ENCODE measurements at places on chromosomes 3 and 15.
A peak's percentile ranks its signal among the peaks of the same experiment; 100 is the strongest.

DNA sequence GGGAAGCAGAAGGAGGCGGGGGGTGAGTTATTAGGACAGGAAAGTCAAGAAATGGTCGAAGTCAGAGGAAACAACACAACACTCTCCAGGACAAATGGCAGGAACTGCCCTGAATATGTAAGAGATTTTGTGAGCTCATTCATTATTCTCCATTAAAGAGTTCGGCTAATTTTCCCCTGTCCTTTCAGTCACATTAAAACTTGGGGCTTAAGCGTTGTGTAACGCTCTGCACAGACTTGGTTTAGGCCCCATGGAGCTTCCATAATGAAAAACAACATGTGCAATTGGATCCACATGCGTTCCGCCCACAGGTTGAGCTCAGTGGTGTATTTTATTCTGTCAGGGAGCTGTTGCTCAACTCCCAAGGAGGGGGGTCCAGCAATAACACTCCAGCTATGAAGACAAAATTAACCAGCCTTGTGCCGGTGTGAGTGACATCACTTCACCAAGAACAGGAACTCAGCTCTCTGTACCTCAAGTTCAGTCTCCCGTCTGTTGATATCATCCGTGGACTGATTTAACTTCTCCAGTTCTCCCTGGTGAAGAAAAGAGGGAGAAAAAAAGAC, 2.3 kb downstream of the SH3BP5 start:
- no peak for DNase-seq

- no peak for DNase-seq
Measured at GRCh38 chr15:67998599-67999133, 55.4 kb upstream of the PIAS1 start.

DNA sequence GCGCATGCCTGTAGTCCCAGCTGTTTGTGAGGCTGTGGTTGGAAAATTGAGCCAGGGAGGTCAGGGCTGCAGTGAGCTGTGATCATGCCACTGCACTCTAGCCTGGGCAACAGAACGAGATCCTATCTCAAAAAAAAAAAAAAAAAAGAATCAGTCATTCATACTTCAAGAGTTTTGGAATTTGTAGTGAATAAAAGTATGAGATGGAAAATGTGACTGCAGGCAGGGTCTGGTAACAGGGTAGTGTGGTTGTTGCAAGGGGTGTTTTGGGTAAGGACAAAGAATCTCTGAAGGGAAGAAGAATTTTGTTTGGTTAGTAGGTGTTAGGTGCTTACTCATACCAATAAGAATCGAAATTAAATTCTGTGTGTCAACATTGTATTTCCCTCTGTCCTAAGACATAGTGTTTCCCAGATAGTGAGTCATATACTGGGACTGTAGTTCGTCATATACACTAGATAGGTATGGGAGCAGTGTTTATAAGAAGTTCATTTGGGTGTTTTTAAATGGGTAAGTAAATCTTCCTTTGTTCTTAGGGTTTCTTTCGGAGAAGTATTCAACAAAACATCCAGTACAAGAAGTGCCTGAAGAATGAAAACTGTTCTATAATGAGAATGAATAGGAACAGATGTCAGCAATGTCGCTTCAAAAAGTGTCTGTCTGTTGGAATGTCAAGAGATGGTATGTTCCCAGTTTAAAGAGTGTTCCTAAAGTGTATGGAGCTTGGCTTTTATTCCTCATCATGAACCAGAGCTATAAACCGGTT, 14.2 kb downstream of the NR1D2 start:
- no peak for DNase-seq

GRCh38 chr15:56076640-56077039, 83.2 kb upstream of the NEDD4 start:
- DNase-seq = no peak

GRCh38 chr15:59516655-59517461, 78.9 kb downstream of the FAM81A start:
- DNase-seq = no peak

- no peak for DNase-seq
Measured at GRCh38 chr15:31473385-31474058, 146.9 kb downstream of the KLF13 start.

- DNase-seq = no peak
Measured at GRCh38 chr15:55008421-55008820, 188.3 kb downstream of the RSL24D1 start.

DNA sequence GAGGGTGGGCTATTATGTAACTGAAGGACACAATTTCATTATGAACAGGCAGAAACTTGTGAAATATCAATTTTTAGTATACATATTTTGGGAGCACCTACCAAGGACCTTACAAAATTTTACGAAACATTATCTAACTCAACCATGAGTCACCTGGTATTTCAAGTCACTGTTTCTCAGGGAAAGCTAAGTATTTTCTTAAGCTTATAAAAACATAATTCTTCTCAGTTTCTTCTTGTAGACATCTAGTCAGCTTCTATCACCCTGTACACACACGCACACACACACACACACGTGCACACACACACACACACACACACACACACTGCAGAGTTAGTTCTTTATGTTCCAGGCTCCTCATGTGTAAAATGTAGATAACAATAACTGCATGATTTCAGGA, 658.3 kb downstream of the TUSC7 start:
- no peak for DNase-seq

GRCh38 chr3:187746442-187747281, 1.4 kb upstream of the BCL6 start:
- no peak for DNase-seq

GRCh38 chr15:63860155-63860554, 26.4 kb upstream of the HERC1 start:
- DNase-seq = peak; percentile 81

- no peak for DNase-seq
Measured at GRCh38 chr15:66621491-66622467, 56.0 kb upstream of the LCTL start.

DNA sequence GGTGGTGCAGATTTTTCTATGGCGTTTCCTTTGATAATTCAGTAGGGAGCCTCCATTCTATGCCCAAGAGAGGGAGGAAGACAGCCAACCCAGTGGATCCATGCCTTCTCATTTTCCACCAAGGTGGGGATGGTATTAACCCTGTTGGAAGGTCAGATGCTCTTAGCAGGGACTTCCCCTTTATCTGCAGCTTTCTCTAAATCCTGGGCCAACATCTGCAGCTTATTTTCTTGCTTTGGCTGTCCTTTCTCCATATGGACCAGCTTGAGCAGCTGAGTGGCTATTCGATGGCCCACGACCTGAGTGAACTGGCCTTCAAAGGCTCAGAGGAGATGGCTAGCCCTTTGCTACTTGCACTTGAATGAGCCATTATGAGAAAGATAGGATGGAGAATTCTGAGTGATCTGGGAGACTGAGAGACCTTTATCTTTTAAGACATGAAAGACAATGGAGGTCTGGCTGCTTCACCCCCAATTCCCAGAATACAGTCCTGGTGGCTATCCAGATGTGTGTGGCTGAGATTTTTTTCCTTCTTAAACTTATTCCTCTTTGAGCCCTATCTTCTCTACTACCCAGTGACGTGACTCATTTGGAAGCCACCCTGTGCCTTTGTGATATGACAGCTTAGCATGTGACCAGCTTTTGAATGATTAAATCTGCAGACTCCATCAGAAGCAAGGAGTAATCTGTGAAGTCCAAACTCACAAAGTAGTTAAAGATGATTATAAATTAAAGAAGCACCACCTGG, 39.6 kb upstream of the TRAK1 start:
- DNase-seq = no peak

DNA sequence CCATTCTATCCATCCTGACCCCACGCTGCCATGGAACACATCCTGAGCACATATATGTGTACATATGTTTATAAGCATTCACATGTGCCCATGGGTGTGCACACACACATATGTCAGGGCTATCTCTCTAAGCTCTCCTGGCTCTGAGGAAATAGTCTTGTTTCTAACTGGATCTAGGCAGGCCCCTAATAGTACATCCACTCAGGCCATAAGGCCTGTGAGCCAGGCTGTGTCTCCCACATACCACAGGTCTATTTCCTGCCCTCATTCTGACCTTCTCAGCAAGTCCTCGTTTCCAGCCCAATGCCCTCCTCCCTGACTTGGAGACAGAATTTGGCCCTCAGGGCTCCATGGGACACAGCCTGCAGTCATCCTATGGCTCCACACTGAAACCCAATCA, 284.8 kb upstream of the CTNNB1 start:
- DNase-seq = no peak

- DNase-seq = no peak
Measured at GRCh38 chr3:166810741-166811445, 569.2 kb downstream of the ZBBX start.

DNA sequence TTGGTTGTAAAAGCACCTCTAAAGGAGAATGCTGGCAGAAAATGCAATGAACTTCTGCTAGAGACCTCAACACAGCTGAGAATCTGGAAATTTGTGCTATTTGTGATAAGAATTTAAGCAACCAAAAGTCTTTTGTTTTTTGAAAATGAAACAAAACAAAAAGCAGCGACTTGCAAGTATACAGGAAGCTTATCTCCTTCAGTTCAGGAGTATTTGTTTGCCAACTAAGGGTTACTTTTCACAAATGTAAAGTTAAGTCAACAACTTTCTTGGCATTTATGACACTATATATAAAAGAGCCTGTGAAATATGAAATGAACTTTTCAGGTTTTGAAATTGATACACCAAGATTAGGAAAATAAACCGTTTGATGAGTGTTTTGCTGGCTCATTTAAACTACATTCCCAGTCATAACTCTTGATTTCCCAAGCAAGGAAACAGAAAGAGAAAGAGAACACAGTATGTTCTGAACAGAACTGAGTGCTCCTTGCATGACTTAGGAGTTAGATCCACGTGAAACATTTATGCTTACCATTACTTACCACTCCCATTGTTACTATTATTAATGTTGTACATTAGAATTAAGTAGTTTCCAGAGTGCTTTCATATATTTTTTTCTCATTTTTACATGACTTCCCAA, 92.3 kb upstream of the COL8A1 start:
- no peak for DNase-seq

All from CD4-positive, alpha-beta memory T cell (primary cell).